ENCODE measurements at places on chromosomes 13 and 19.

DNA sequence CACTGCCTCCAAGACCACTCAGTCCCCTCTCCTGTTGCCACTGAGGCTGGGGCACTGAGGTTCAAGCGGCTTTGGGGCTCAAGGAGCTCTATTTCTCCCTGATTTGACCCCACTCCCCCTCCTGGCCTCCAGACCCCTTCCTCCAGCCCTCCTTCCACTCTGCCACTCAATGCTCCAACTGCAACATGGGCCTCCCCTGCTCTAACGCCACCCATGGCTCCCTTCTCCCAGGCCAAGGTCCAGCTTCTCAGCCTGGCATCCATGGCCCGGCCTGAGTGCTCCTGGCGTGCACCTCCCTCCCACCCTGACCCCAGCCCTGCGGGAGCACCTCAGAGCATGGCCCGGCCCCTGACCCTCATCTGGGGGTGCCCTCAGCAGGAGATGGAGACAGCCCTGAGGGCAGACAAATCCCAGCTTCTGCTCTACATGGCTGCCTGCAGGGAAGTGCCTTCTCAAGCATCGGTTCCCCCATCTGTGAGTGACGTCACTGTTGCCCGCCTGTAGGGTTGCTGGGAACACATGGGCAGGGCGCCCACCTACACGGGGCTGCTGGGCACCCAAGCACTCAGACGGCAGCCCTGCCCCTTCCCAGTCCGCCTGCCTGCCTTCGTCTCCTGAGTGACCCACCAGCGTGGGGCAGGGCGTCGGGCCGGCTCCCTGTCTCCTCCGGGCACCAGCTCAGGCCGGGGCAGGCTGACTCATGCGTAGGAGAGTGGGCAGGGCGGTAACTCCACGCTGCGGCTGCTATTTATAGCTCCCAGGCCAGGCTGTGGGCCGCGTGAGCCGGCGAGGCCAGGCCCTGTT, 1.6 kb upstream of the DIRAS1 start:
- no peak for DNase-seq

GRCh38 chr13:40319699-40320579, 346.5 kb downstream of the FOXO1 start:
- DNase-seq: no peak

- DNase-seq: no peak
These were observed 36.3 kb downstream of the SMIM24 start for GRCh38 chr19:3443840-3444694.

DNA sequence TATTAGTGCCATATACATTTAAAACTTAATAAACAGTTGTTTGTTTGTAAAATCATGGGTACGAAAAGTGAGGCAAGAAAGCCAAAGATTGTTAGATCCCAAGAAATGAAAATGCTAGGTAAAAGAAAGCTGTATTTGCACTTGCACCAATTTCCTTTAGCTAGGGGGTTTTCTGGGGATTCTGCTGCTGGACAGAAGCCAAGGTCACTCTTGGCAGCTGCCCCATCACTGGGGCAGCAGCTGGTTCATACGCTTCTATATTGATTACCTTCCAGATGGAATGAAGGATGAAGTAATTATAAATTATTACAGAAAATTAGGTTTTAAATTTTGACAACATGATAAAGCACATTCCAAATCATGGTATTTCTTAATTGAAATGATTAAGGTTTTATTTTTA, 127.4 kb downstream of the SLITRK5 start:
- DNase-seq: no peak

All from NCI-H1436 treated with DMSO at 0.1 percent for 48 hours (cell line).